ENCODE measurements at places on chromosomes 3 and 15.

DNA sequence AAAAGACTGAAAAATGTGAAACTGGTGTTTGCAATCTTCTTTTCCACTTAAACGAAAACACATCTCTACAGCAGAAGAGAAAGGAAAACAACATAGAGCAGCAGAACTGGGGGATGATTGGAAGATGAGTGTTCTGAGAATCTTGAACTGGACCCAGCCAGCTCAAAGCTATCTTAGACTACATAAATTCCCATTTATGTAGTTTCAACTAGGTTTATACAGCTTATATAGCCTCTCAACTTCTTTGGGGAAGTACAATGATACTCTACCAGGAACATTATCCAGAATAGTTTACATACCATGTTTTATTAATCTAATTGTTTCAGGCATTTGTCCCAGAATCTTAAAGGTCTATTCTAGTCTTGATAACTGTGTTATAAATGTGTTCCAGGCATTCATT lies 658.2 kb upstream of the LMCD1 start:
- no peak for DNase-seq

GRCh38 chr3:125107861-125108567 lies 52.2 kb upstream of the HEG1 start:
- DNase-seq, result no peak

GRCh38 chr3:174325834-174326700 lies 533.1 kb upstream of the NAALADL2 start:
- DNase-seq, result no peak

- DNase-seq, result no peak
Measured at GRCh38 chr15:62416526-62416925, 251.4 kb upstream of the C2CD4B start.

- DNase-seq, result no peak
Measured at GRCh38 chr15:70269311-70269911, 171.7 kb upstream of the TLE3 start.

- DNase-seq, result no peak
Measured at GRCh38 chr3:62228467-62228866, 144.9 kb downstream of the FEZF2 start.

DNA sequence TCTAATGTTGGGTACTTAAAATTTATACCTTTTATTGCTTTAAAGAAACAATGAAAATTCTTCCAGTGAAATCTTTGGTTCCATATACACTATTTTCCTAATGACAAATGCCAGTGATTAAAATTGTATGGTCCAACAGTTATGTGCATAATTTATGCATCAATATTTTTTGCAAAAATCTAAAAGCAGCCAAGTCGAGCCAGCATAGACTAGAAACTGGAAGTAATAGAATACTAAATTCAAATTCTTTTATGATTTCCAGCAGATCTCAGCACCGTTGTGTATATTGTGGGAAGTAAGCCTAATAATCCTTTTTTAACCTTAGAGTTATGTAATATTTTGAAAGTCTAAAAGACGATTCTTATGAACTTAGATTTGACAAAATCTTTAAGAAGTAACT lies 652.0 kb upstream of the GOLIM4 start:
- DNase-seq, result no peak

DNA sequence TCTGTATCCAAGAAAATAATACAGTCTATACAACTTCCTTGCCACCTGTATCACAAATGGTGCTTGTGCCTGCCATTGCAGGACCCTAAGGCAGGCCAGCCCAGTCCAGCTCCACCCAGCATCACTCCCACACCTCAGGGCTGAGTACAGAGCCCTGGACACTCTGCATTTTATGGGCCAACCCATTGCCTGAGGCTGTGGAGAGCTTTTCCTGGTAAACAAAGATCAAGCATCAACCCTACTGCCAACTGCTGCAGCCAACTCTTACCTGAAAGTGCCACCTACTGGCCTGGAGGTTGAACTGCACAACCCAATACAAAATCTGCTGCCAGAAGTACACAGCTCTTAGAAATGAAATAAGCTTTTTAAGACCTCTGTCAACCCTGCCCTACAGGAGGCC lies 1082.2 kb downstream of the NAALADL2 start:
- no peak for DNase-seq

DNA sequence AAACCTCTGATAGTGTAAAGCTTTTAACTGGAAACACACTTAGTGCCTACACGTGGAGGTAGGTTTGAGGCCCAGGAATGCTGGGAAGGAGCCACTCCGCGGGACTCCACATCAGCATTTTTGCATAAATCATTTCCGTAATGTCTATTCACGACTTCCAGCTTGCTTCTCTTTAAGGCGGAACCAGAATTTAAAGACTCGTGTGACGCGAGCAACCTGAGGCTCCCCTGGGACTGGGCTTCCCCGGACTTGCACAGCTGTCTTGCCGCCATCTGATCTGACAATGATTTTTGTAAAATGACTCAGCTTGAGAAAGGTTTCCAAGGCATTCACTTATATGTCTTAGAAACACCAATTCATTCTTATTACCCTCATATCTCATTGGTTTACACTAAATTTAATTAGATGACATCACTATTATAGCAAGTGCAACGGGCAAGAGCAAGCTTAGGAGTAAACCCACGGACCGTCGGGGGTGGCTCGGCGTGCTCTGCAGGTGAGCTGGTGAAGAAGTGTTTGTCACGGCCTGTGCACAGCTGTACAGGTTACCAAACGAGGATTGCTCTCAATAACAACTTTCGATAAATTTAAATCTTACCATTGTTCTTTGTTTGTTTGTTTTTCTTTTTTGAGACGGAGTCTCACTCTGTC lies 95.2 kb downstream of the CHSY1 start:
- peak; percentile 64 for DNase-seq

DNA sequence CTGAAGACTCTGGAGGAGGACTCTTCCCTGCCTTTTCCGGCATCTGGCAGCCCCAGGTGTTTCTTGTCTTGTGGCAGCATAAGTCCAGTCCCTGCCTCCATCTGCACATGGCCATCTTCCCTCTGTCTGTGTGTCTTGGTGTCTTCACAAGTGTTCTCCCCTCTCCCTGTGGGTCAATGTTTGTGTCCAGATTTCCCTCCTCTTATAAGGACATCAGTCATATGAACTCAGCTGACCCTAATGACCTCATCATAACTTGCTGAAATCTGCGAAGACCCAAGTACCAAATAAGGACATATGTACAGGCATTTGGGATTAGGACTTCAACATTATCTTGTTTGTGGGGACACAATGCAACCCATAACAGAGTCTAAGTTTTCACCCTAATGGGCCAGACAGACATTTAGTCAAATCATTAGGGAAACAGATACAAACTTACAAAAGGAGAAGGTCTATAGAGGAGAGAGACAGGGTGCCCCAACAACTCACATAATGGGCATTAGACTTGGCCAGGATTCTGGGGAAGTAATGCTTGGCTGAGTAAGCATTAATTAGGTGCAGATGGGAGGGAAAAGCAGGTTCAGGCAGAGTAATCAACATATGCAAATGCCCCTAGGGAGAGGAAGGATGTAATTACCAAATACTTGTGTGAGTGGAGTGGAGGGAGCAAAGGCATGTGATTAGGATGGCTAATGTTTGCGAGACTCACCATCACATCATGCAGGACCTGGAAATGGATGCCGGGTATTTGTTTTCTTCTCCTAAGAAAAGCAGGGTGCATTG lies 372.8 kb upstream of the TBL1XR1 start:
- no peak for DNase-seq

DNA sequence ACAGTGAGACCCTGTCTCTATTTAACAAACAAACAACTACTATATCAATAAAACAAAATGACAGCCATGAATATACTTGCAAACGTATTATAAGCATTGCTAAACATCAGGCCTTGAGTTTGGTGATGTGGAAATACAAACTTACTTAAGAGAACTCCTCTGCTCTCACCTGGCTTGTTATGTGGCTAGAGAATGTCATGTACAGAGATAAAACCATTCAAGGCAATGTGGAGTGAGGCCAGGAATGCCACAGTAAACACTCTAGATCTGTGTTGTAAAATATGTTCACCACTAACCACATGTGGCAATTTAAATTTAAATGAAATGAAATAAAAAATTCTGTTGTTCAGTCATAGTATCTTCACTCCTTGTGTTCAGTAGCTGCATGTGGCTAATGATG lies 22.7 kb upstream of the RARB start:
- DNase-seq, result no peak

DNA sequence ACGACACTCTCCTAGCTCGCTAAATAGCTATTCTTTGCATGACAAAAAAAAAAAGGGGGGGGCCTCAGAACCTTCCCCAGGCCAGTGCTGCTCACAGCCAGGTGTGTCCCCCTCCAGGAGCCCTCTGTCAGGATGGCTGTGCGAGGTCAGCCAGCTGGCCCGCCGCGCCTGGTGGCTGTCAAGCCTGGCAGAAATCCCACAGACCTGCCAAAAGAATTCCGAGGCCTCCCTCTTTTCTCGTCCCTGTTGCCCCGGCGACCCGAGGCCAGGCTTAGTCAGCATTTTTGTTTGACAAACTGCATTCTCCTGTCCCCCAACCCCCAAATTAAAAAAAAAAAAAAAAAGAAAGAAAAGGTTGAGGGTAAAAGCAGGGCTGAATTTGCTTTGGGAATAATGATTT lies 61.9 kb downstream of the TM4SF4 start:
- DNase-seq, result no peak

DNA sequence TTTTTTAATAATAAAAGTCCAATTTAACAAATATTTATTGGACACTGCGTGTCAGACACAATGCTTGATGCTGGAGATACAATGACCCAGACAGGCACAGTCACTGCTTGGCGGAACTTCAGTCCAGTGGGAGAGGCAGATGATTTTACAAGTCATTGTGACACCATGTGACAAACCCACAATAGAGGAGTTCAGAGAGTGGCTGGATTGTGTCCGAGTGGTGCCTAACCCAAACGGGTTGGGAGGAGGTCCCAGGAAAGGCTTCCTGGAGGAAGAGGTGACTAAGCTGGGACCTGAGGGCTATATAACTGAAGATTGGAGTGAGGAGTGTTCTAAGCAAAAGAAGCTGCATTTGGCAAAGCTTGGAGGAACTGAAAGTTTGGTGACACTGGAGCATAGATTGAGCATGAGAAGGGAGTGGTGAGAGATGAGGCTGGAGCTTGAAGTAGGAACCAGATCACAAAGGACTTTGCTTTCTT lies 41.4 kb downstream of the CRTC3 start:
- no peak for DNase-seq

DNA sequence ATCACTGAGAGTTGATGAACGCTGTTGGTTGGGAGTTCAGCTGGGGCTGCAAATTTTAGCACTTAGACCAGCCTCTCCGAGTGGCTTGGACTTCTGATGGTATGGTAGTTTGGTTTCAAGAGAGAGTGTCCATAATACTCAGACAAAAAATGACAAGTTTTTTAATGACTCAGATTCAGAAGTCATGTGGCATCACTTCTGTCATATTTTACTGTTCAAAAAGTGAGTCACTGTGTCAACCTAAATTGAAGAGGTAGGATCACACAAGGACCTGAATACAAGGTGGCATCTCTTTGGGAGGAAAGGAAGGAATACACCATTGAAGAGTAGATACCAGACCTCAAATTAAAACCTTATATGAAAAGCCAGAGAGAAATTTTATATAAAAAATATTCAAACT lies 99.1 kb upstream of the CHMP2B start:
- no peak for DNase-seq

DNA sequence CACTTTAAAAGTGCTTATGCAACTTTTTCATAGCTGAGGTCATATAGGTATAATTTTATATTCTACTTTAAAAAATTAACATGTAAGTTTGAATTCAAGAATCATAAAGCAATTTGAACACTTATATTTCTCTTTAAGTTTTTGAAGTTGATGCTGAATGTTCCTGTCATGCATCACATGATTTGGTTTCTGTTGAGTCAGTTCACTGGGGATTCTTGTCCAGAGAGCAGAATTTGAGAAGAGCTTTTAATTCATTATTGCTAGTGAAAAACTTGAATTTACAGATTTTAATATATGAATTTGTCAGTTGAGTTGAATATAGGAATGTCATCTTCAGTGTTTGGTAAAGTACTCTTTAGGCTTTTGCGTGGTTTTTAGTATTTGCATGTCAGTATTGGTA lies 7.9 kb downstream of the SLC25A26 start:
- no peak for DNase-seq

DNA sequence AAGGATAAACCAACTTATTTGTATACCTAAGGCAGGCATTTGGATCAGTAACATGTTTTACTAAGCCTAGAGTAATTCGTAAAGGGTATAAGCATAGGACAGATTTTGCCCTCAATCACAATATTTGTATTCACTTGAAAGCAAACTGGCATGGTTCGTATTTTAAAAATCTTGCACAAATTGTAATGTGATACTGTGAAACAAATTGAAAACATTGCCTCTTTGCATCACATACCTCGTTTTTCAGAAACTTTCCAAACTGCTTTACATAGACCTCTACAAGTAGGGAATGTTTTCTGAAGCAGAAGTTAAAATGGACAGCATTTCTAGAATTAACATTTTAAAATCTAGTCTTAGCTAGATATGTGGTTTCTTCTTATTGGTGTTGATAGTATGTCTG lies 11.6 kb downstream of the KBTBD8 start:
- no peak for DNase-seq

DNA sequence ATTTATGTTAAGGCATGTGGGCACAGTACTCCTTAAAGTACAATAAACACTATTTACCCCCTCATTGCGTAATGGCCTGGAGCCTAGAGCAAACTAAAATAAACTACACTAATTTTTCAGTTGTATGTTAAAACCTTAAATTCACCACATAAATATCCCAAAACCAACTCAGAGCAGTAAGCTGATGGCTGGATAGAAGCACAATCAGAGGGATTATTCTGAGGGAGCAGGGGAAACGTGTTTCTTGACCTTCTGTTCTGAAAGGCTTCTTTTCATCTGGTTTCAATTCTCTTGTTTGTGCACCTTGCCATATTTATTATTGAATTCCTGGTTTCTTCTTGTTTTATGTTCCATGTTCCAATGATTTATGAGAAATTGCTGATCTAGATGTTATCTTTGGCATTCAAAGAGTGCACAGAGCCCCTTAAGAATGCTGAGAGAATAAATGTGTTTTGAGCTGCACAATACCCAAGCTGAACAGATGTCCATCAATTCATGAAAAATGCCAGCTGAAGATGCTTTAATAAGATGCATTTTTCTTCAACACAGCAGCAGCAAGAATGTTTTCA lies 29.6 kb downstream of the RPL22L1 start:
- no peak for DNase-seq
